Aorta (tissue), 5 donors: ENCODE measurements at places on chromosomes 1 and 21. TPM values are rescaled to one million over a fixed set of nuclear protein-coding genes. Genes with fewer than 3 reads are reported as not detected.

The S100A1 gene
- not detected for total RNA-seq

The CASZ1 gene
- 39.0 TPM for total RNA-seq

The OR2AK2 gene
- not detected for total RNA-seq

The CD2 gene
- 5.5 TPM for total RNA-seq

The ZNF648 gene
- total RNA-seq, result not detected

The FTCD gene
- total RNA-seq, result 1.1 TPM

The PRCC gene
- 50.2 TPM for total RNA-seq

DNA sequence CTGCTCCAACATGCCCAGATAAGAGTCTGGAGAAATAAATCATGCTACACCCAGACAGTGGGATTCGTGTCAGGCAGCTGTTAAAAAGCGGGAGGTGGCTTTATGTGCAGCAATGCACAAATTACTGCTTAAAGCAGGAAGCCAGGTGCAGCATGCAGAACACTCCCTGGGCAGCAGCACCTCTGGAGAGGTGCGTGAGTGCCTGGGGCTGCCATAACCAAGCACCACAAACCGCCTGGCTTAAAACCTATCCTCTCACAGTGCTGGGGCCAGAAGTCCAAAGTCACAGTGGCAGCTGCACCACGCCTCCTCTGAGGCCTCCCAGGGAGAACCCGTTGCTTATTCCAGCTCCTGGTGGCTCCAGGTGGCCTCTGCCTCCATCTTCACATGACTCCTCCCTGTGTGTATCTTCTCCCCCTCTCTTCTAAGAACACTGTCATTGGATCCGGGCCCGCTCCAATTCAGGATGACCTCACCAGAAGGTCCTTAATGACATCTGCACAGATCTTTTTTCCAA lies 115.6 kb downstream of the SIK1 start:
- DNase-seq, result no peak

- DNase-seq, result no peak
These were observed 494.6 kb upstream of the ADGRL4 start for GRCh38 chr1:79501153-79501552.

DNA sequence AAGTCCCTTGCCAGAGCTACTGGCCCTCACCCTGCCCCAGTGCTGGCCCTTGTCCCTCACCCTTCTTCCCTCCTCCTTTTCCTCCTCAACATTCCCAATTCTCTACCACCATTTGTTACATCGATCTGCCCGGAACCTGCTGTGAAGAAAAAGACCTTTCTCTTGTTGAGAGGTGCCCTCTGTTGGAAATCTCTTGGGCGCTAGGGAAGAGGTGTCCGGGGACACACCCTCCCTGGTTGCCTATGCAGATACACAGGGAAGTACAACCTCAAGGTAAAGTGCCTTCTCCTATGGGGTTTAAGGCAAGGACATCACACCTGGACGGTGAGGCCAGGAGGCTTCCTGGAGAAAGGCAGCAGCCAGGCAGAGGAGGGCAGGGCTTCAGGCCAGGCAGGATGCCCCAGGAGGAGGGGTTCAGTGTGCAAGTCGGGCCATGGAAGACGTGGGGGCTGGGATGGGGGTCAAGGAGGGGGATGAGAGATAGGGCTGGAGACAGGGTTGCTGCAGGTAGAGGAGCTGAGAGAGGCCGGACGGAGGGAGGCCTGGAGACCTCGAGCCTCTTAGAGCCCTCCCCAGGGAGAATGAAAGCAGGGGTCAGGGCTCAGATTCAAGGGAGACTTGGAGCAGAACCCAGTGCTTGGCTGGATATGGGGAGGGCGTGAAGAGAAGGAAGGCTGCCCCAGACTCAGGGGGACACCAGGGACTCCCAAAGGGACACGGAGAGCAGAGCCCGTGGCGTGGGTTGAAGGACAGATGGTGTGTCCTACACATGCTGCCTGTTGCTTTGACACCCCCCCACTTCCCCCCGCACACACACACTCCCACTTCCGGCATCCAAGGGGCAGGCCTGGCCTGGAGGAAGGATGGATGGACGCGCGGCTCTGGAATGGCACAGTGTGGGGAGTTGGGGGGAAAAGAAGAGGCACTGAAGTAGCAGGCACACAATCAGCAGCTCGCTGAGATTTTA lies 44.5 kb downstream of the RIPK4 start:
- no peak for DNase-seq

DNA sequence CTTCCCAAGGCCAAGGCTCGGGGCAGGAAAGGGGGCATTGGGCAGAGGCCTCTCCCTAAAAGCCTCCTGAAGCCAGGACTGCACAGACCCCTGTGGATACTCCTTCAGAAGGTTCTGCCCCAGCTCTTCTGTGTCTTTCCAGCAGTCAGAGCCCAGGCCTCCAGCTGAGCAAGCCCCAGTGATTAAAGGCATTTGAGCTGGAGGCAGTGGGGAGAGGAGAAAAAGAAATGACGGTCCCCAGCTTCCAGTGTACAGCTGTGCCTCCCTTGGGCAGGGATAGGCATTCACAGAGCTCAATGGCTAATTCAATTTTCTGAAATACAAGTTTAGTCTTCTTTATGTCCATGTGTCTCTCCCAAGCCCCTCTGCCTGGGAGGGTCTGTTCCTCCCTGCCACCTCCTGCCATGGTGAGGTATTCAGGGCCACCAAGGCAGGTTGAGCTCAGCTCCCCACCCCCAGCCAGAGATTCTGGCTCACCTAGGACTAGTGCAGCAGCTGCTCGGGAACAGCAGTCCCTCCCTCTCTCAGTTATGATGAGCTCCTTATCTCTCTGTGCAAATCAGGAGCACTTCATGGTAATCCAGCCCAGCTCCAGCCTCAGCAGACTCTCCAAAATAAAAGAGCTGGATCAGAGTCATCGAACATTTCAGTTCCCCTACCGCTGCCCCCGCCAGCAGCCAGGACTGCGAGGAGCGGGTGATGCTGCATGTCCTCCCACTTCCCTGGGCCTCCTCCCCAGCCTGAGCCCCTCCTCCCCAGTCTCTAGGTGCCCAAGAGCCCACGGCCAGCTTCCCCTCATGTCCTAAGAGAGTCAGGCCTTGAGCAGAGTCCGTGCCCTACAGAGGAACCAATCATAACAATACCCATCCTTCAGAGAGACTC lies 208.4 kb upstream of the ZC3H12A start:
- no peak for DNase-seq

DNA sequence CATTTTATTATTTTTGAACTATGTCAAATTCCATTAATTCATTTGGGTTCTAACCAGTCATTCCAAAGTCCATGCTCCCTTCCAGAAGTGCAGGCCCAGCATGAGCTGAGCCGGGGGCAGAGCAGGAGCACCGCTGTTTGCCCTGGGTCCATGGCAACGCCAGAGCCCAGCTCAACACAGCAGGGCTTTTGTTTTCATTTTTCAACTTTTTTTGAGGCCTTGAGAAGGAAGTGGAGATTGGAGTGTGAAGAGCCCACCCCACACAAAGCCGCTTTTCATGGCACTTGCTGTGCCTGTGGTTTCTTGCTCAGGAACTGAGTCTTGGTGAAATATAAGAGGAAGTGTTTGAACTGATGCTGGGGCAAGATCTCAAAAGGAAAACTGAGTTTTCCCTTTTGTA lies 13.2 kb upstream of the PRMT2 start:
- peak; percentile 83 for DNase-seq

- no peak for DNase-seq
These were observed 66.0 kb upstream of the GRIK3 start for GRCh38 chr1:37100310-37100709.

DNA sequence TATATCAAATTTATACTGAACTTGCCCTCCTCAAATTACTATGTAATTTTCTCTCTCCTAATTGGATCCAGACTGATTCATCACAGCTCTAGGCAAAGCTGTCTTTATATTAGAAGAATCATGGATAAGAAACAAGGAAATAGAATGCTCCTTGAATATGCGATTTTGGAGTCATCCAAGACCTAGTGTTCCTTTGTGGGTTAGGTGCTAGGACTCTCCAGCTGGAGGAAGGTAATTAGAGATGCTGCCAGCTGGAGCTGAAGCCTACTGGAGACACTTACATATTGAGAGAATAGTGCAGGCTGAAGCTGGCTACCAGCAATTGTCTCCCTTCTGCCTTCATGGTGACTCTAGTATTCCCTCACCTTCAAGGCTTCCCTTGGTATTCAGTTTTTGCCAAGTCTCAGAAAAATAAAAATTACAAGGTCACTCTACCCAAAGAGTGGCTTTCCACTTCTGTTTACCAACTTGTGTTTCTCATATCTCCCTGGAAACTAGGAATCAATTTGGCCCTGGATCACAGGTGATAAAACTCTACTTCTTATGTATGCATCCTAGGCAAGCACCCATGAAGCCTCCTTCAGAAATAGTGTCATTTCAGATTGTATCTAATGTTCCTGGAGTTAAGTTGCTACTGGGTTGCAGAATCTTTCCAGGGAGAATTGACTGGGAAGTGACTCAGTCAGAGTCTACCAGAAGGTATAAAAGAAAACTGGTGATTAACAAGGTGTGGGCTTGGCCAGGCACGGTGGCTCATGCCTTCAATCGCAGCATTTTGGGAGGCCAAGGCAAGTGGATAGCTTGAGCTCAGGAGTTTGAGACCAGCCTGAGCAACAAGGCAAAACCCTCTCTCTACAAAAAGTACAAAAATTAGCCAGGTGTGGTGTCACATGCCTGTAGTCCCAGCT lies 24.4 kb upstream of the DOCK7 start:
- DNase-seq, result no peak

DNA sequence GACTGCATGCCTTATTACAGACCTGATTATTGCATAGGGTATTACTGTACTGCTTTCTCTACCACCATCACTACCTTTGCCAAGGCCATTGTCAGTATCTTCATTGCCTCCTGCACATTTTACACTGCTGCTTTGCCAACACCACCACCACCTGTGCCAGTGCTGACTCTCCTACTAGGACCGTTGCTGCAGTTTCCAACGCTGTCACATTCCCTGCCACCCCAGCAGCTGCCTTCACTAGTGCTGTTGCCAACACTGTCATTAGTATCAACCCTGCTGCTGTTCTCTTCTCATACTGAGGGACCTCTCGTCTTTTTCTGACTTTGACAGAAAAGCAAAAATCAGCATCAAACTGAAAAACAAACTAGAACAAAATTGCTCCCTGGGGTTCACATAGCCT lies 394.9 kb upstream of the B3GALT2 start:
- no peak for DNase-seq

DNA sequence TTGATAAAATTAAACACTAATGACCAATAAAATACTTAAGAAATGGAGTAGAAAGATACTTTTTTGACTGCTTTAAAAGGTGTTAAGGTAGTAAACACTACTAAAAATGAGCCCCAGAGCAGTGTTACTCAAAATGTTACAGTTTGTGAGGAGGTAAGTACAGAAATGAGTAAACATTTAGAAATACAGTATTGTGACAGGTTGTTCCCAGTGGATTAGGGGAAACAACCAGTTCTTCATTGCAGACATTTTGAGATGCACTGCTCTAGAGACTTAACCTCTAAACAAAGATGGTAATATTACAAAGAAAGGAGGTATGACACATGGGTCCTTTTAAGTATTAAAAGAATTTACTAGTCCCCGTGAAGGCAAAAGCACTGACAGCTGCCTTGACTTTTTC lies 12.7 kb downstream of the DHX9 start:
- DNase-seq, result no peak

GRCh38 chr1:188903241-188903640 lies 1574.4 kb downstream of the BRINP3 start:
- DNase-seq, result no peak

DNA sequence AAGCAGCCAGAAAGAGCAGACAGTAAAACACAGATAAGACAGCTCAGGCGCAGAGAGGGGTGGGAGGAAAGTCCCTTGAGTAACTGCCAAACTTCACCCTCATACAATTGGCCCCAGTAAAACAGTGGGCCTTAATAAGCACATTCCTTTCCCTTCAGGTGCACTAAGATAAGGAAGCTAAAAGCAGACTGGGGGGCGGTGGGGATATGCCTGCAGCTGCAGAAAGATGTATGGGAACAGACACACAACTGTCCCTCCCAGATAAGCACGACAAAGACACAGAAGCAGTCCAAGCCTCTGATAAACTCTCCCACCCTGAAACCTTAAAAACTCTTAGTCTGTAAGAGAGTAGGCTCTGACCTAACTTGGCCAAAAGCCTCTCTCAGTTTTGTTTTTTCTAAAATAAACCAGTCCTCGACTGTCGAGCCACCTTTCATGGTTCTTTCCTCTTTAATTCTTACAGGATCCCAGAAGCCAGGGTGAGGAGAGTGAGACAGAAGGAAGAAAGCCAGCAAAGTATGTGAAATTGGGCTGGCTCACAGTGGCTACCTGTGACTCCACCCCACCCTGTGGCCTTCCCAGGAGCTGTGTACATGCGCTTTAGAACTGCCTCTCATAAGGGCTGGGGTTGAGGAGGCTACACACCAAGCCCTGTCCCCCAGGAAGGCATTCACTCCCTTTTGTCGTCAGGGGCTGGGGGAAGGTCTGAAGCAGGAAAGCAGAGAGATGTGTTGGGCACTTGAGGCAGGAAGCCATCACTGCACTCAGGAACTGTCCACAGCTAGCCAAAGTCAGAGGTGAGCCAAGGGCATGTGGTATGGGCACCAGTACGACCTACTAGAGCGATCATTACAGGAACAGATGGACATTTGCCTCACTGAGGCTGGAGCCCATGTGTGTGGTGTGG lies 4.6 kb downstream of the PGLYRP4 start:
- DNase-seq, result no peak

- DNase-seq, result no peak
These were observed 9.0 kb upstream of the MEF2D start for GRCh38 chr1:156509424-156510034.

GRCh38 chr1:16440131-16440469 lies 424 bp upstream of the NECAP2 start:
- no peak for DNase-seq

- no peak for DNase-seq
These were observed 56.7 kb upstream of the COL6A2 start for GRCh38 chr21:46041183-46041582.

GRCh38 chr1:98410082-98410481 lies 251.4 kb upstream of the SNX7 start:
- DNase-seq, result no peak

- peak; percentile 75 for DNase-seq
These were observed 13.0 kb upstream of the GUCA2A start for GRCh38 chr1:42177541-42177981.

DNA sequence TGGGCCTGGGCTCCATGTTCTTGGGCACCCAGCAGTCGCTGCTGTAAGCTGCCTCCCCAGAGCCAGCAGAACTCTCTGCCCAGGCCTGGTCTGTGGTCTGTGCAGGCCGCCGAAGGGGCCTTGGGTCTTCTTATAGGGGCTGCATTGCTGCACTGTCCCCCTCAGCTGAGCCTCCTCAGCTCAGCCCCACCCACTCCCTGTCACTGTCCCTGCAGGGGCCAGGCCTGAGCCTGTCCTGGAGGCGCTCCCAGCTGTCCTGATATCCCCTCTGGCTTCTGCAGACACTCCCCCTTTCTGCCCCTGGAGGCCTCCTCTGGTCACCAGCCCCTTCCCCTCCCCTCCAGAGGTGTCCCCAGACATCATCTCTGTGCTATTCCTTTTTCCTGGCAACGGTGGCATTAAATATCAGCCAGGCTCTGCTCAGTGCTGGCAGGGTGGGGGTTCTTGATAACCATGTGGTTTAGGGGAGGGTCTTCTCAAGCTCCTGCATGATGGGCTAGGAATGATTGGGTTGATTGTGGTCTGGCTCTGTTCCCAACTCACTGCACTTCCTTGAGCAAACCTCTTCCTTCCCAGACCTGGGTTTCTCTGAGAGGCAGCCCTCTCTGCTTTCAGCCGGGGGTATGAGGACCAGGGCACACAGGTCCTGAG lies 3.7 kb upstream of the FOXO6 start:
- no peak for DNase-seq

- no peak for DNase-seq
These were observed 19.4 kb downstream of the RRP15 start for GRCh38 chr1:218304281-218305039.
